Activated CD8-positive, alpha-beta T cell treated with anti-CD3 and anti-CD28 coated beads for 36 hours (primary cell): ENCODE measurements at places on chromosomes 4 and X. TPM values are rescaled to one million over a fixed set of nuclear protein-coding genes. Genes with fewer than 3 reads are reported as not detected.

- DNase-seq = peak; percentile 28
These were observed 51.1 kb upstream of the PPP2R3B start for GRCh38 chrX:437661-438390.

GRCh38 chr4:38157592-38157991 lies 197.4 kb downstream of the PTTG2 start:
- DNase-seq = no peak

- no peak for DNase-seq
These were observed 51.1 kb upstream of the UNC5C start for GRCh38 chr4:95599777-95600400.

DNA sequence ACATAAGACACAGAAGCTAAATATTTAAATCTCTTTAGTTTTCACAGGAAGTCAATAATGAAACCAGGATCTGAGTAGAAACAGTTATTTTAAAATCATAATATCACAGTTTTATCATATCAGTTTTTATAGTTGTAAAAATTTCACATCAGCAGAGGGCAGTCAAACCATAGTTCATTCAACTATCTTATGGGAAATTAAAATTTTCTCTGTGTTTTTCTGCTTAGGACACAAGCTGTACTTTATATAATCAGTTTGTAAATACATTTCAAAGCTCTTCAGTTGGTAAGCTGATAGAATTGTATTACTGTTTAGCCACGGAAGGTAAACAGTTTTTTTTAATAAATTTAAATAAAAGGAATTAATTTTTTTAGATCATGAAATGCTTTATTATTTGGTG lies 204.8 kb upstream of the NUDT6 start:
- DNase-seq = no peak

- no peak for DNase-seq
These were observed 583.1 kb downstream of the INPP4B start for GRCh38 chr4:142262956-142263355.

DNA sequence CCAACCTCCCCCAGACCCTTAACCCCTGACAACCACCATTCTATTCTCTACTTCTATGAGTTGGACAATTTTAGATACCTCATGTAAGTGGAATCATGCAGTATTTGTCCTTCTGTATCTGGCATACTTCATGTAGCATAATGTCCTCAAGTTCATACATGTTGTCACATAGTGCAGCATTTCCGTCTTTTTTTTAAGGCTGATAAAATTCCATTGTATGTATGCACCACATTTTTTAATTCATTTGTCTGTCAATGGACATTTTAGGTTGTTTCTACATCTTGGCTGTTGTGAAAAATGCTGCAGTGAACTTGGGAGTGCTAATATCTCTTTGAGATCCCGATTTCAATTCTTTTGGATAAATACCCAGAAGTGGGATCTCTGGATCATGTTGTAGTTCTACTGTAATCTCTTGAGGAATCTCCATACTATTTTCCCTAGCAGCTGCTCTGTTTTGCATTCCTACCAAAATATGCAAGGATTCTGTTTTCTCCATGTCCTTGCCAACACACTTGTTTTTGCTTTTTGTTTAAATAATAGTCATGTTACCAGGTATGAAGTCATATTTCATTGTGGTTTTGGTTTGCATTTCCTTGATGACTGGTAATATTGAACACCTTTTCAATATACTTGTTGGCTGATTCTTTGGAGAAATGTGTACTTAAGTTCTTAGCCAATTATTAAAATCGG lies 48.8 kb upstream of the ADAD1 start:
- DNase-seq = no peak

GRCh38 chrX:13028871-13029636 lies 15.4 kb downstream of the FAM9C start:
- DNase-seq = no peak

GRCh38 chrX:77436682-77437081 lies 10.5 kb upstream of the FGF16 start:
- DNase-seq = no peak

DNA sequence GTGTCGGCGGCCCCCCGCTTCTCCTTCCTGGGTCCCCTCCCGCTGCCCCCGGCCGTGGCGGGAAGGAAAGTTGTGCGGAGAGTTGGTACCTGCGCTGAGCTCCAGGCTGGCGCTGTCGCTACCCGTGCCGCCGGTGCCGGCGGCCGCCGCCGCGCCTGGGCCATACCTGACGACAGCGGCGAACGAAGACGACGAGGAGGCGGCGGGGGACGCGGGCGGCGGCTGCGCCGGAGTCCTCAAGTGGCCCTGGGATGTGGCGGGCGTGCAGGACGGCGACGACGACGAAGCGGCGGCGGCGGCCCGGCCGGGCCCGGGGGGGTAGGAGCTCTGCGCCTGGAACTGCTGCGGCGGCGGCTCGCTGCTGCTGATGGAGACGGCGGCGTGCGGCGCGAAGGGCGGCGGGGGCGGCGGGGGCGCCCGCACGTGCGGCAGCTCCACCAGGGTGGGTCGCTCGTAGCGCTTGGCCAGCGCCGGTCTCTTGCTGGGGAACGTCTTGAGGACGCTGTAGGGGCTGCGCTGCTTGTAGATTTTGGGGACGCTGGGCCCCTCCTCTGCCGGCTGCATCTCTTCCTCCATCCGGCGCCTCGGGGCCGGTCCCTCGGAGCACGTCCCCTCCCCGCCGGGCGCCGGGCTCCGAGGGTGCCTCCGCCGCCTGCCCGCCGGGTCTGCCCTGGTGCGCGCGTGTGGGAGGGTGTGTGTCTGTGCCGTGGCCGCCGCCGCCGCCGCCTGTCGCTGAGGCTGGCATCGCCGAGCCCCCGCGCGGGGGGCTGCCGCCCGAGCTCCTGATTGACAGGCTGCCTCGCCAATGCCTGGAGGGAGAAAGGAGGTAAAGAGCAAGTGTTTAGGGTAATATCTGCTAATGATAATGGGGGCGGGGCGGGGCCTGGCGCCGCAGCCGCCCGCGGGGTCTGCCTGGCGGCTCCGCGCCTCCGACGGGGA lies 618 bp downstream of the BEND4 start:
- DNase-seq = peak; percentile 62

DNA sequence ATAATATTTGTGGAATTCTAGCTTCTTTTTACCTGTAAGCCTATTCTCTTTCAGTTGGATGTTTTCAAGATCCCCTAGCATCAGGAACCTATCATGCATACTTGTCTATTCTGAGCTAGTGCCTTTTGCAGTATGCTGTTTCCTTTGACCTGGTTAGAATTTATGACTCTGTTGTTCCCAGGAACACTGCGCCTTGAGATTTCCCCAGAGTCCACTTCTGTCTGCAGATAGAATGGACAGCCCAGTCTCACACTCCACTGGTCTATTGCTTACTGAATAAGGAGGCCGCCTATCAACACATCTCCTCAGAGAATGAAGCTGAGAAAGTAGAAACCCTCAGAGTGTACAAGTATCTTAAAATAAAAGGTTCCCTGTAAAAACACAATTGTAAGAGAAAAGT lies 465.1 kb upstream of the GALNTL6 start:
- no peak for DNase-seq

DNA sequence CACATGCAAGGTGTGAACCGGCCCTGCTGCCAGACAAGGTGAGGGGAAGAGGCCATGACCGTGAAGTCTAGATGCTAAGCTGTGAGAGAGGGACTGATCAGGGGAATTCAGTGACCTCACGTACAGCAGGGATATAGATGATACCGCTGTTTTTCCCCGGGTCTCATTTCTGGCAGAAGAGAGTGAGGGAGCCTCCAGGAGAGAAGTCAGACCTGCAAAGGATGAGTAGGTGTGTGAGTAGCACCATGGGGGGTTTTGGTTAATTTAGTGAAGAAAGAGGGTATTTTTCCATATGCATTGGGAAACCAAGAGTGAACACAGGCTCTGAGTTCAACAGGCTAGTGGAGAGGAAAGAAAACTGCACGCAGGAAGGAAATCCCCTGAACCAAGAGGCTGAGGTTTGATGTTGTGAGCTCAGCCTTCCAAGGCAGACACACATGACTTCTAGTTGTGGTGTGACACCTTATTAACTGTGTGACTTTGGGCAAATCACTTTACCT lies 127.6 kb upstream of the GATB start:
- peak; percentile 31 for DNase-seq

DNA sequence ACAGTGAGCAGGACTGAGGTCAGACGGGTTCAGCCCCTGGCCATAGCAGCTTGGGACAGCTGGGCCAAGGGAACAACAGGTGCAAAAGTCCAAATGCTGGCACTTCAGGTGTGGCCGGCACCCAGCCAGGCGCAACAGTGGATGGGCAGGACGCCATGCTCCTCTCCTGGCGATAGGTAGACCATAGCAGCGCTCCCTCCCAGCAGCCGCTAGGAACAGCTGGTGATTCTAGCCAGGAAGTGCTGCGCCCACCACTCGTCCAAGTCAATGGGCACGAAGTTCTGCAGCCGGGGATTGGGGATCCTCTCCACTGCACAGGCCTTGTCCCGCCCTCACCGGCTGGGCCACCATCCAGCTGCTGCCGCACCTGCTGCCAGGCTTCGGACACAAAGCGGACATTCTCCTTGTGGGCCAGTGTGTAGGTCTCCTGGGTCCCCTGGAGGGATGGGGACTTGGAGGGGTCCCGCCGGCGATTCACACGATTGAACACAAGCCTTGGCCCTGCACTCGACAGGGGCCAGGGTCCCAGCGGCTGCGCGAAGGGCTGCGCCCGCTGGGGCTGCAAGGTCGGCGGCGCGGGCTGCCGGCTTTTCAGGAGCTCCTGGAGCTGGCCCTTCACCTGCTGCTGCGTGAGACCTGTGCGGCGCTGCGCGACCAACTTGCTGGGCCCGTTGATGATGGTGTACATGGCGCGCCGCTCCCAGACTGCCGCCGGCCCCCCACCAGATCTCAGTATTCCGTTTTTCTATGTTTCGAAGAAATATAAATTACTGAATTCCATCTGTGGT lies 227.5 kb upstream of the STK26 start:
- no peak for DNase-seq

- no peak for DNase-seq
These were observed 589.0 kb downstream of the GRXCR1 start for GRCh38 chr4:43481526-43481925.

- no peak for DNase-seq
These were observed 5.1 kb downstream of the CD40LG start for GRCh38 chrX:136652822-136653723.

- DNase-seq = no peak
These were observed 8.3 kb downstream of the GPR82 start for GRCh38 chrX:41732260-41732659.

Gene TMEM47
- not detected for total RNA-seq

Gene SH3BGRL
- 33.1 TPM for total RNA-seq

Gene NHSL2
- 0.58 TPM for total RNA-seq

Gene DCAF4L1
- 0.41 TPM for total RNA-seq

Gene ZCCHC12
- total RNA-seq = not detected

Gene OTC
- 0.23 TPM for total RNA-seq
